Testis (tissue), 5 donors: ENCODE measurements at places on chromosomes 6 and 20.

DNA sequence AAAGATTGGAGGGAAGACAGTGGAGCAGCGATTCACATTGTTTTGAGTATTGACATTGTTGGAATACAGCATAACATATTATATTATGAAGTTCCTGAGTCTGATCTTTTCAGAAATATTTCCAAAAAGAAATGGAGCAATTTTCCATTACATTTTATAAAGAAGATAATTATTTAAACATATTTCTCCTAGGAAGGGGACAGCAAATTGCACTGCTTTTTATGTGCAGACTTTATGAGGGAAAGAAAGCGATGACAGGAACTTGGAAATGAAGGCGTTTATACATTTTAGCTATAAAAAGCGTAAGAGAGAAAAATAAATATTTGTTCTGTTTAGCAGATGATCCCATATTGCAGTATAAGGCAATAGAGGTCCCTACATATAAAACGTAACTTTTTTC lies 117.0 kb upstream of the EDN1 start:
- DNase-seq = no peak

- DNase-seq = no peak
Observed at GRCh38 chr6:70764706-70765105, 97.0 kb downstream of the SMAP1 start.

GRCh38 chr6:116278854-116279231 lies 887 bp downstream of the TSPYL1 start:
- DNase-seq = peak; percentile 80

DNA sequence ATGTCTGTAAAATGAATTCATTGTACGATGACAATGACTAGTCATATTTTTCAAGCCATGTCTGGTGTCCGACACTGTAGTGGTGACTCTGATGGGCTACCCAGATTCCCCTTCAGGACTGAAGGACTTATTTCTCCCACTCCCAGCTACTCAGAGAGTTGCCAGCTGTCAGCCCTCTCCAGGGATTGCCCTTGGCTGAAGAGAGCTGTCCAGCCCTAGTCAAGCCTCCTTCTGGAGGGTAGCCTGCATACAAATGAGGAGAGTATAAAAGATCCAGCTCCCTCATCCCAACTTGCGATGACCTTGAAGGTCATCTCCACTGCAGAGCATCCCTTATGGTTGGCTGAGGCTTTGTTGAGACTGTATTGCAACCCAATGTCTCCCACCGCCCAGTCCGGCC lies 29.9 kb downstream of the JPH2 start:
- DNase-seq = no peak

GRCh38 chr6:38603496-38603895 lies 36.2 kb downstream of the BTBD9 start:
- no peak for DNase-seq

- DNase-seq = no peak
Observed at GRCh38 chr20:52738081-52738480, 234.1 kb upstream of the TSHZ2 start.

GRCh38 chr6:22699151-22699550 lies 129.8 kb downstream of the HDGFL1 start:
- DNase-seq = no peak

DNA sequence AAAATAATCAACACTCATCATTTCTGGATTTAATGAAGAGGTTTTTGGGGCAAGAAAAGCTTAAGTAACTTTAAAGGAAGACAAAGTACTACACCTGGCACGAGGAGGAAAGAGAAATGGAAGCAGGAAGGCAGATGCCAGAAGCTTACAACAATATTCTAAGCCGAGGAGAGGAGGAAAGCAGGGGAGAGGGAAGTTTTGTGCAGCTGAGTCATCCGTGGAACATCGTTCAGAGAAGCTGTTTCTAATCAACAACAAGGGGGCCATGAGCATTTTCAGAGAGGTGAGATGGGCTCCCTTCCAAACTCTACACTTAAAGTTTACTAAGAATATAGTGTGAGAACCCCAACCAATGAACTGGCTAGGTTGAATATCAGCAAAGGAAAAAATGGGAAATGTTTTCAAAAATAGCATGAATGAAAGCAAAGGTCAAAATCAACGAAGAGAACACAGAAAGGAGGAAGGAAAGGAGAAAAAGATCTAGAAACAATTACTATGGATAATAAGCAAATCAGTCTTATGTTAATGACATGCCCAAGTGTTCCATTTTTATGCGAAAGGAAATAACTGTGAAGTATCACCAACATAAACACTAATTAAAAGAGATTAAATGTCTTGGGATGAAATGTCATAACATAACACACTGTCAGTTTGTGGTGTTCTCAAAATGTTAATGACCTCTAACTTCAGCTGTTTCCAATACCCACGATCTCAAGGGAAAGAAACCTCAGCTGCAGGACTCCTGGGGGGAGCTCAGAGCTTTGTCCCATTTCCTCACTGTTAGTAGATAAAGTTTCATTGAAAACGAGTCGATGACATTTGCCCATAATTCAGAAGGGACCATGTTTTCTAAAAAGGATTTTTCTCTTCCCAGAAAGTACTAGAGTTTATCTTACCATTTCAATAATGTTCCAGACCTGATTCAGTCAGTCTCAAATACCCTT lies 203.4 kb upstream of the STXBP5 start:
- no peak for DNase-seq

DNA sequence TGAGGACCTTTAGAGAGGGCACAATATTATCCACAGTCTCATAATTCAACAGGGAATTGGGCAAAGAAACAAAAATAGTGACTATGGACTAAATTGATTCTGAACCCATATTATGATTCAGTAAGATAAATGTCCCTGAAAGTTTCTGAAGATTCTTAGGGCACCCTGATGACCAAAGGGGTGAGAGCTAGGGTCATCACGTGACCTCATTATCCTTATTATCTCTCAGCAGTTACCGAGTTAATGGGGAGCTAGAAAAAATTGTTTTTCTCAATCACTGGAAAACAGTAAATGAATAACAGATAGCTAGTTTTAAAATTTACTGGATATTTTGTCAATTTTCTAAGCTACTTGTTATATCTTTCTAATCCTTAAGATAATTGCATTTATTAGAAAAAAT lies 639.5 kb downstream of the PRKN start:
- no peak for DNase-seq

DNA sequence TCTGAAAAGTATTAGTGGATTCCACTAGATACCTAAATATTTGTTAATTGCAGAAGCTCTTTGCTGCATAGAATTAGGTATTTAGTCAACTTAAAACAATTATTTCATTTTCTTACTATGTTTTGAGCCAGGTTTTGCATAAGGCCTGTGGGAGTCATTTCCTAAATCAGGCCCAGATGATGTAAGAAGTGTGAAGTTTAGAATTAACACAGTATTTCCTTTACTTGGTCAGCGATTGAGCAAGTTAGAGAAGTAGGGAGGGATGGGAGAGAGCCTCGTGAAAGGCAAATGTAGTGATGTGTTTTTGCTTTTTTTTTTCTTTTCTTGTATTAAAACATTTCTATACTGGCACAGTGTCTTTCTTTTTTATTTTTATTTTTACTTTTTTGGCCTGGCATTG lies 711.1 kb downstream of the HDGFL1 start:
- no peak for DNase-seq

DNA sequence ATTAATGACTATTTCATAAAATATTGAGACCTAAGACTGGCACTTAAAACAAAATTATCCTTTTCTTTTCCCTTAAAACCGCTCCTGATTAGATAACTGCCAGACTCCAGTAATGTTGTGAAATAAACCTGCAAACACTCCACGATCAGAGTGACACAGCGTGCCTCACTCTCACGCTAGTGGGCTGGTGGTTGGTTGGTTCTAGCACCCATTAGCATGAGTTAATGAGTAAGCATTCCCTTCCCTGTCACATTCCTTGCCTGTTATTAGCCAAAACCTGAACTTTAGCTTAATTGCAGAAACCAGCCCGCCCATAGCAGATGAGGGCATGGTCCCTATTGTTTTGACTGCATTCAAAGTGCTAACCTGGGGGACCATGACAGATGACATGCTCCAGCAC lies 193.4 kb downstream of the CD83 start:
- DNase-seq = no peak

GRCh38 chr20:41329435-41330342 lies 10.9 kb upstream of the LPIN3 start:
- peak; percentile 71 for DNase-seq

DNA sequence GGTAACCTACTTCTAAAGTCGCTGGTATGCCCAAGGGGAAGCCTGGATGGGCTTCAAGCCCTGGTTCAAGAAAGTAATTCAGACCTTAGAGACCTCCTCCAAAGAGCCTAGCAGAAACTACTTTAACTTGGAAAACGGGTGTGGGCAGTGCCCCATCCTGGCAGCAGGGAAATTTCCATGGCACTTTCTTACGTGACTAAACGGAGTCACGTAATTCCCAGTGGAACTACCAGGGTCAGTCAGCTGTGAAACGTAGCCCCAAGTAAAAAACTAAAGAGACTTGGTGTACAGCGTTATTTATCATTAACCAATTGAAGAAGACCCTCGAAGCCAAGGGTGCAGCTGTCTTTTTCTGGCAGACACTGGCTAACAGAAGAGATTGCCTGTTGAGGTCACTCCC lies 114.0 kb downstream of the RCAN2 start:
- DNase-seq = no peak
